Amniotic stem cell (primary cell): ENCODE measurements at places on chromosomes 11 and 22.

GRCh38 chr11:9606809-9607510 lies 33.5 kb downstream of the WEE1 start:
- no peak for DNase-seq

GRCh38 chr11:44286268-44286880 lies 23.6 kb downstream of the ALX4 start:
- DNase-seq: no peak

DNA sequence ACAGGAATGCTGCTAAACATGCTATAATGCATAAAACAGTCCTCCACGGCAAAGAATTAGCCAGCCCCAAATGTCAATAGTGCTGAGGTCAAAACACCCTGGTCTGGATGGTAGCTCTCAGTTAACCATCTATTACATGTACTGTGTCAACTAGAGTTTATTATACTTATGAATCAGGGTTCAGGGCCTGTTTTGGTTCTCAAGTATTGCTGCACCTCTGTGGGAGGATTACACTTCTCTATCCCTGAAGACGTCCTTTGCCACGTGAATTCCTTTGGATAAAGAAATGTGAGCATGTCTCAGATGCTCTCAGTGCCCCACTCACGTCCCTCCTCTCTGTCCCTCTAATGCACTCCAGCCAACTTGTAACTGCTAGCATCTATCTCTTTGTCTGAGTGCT lies 53.4 kb downstream of the SLC1A2 start:
- DNase-seq: no peak

- no peak for DNase-seq
Measured at GRCh38 chr11:134452026-134452837, 40.2 kb upstream of the B3GAT1 start.

DNA sequence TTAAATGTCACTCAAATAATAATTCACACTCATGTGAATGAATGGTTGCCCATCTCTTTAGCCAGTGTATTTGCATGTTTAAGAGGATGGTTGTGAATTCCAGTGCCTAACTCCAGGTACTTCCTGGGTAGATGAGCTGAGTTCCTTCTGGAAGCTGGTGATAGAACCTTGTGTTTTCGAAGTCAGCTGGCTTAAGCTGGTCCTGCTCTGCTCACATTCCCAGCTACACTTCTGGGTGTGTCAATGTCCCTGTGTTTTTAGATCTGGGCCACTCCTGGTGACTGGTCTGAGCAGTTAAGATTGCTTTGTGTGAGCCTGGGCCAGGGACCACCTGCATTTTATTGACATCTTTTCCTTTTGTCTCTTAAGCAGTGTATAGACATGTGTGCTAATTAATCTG lies 10.6 kb downstream of the TEAD1 start:
- no peak for DNase-seq

DNA sequence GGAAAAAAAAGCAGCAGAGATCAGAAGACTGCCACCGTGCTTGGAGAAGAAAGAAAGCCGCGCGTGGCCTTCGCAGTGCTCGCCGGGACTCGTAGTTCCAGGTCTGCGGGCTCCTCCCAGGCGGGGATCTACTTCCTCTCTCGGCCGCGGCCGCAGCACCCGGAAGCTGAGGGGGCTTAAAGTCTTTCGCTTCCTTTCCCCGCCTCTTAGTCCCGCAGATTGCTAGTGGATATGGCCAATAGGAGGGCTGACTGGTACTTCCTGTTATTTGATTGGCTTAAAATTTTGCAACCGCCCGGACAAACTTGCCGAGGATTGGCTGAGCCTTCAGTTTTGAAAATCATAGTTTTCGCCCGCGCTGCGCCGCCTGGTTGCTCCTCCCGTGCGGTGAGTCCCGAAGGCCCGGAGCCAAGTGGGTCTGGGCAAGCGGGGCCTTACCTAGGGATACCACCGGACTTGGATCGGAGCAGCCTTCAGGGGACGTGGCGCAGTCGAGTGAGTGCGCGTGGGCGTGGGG lies at the start of gene INCENP:
TSS of gene INCENP (plus strand) at position 343 of the 517 bp plus-strand sequence. CDS start 4,151 bp downstream, outside the sequence.
- DNase-seq: peak; percentile 95

- DNase-seq: no peak
Measured at GRCh38 chr11:76799066-76799804, 16.1 kb downstream of the TSKU start.

DNA sequence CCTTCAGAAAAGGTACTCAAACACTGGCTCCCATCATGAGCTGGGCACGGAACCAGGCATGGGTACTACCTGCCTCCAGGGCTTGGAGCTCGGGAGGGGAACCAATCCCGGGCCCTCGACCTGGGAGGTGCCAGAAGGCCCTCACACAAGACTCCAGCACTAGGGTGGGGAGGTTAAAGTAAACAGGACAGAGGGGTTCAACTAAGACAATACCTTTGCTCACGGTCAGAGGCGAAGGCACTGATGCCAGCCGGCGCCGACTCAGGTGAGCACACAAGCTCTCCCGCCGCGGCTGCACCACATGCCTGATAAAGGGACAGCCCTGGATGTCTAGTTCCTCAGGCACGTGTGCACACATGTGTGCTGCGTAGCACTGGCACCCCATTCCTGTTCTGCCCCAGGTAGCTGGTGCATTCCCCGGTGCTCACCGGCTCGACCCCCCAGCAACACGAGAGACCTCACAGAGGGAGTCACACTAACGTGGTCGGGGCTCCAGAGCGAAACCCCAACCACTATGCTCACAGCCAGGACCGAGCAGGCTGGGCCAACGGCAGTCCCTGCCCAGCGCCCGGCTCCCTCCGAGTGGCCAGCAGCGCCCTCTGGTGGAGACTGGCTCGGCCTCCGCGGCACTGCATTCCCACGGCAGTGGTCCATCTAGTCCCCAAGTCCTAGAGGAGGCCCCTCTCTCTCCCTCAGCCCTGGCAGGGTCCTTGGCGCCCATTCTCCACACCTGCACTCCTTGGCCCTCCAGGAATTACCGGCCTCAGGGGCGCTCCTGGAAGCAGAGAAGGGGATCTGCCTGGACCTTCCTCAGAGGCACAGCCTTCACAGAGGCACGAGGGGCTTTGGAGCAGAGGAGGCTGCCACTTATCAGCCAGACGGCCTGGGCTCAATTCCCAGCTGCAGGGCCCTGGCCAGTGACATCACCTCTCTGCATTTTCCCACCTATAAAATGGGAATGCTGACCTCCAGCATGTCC lies 28.8 kb upstream of the MOB2 start:
- peak; percentile 9 for DNase-seq
